ENCODE measurements at places on chromosomes 1 and 21.

DNA sequence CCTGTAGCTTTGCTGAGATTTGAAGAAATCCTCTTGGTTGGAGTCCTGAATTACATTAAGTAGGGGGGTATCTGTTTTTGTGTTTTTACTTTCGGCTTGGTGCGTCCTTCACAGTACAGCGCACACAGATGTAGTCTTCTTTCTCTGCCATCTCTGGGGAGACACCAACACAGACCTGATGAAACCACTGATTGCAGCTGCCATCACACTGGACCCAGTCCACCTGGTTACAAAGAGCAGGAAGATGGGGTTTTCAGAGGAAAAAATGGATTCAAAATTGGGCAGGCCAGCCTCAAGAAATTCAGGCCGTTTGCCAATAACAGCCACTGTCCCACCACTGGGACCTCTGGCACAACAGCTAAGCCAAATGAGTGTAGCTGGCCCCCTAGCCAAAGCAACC is 18.7 kb upstream of the SYT2 start:
- no peak for DNase-seq

GRCh38 chr1:9558271-9558945 is 19.1 kb downstream of the SLC25A33 start:
- DNase-seq: no peak

GRCh38 chr1:110477967-110478640 is 27.2 kb downstream of the PROK1 start:
- DNase-seq: no peak

- DNase-seq: no peak
These were observed 211.7 kb upstream of the TMEM51 start for GRCh38 chr1:14941864-14942263.

GRCh38 chr1:240766831-240767230 is 154.9 kb upstream of the GREM2 start:
- DNase-seq: peak; percentile 20

DNA sequence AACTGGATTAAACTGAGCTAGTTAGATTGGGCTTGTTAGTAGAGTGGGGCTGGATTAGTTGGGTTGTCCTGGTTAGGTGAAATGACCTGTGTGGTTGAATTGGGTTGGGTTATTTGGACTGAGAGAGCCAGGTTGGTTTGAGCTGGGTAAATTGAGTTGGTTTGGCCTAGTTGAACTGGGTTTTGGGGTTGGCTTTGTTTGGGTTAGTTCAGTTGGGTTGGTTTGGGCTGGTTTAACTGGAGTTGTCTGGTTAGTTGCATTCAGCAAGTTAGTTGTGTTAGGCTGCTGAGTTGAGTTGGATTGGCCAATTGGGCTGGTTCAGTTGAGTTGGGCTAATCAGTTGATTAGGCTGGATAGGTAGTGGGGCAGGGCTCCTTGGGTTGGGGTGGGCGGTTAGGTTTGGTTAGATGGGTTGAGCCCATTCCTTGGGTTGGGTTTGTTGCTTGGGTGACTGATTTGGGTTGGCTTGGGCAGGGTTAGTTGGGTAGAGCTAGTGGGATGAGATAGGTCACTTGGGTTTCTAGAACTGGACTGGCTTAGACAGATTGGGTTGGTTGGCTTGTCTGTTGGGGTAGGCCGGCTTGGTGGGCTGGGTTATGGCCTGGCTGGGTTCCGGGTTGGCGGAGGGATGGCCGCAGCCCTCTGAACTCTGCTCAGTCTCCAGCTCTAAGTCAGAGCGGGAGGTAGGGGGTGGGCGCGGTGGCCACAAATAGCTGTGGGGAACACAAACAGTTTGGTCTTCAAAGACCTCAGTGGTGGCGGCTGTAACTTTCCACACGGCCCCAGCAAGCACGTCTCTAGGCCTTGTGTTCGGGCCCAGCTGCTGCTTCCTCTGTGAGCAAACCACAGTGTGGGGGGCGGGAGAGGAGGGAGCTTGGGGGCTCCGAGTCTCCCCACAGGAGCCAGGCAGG is 67.2 kb upstream of the RUNX3 start:
- no peak for DNase-seq

GRCh38 chr1:28110555-28110954 is 22.1 kb upstream of the EYA3 start:
- DNase-seq: no peak

DNA sequence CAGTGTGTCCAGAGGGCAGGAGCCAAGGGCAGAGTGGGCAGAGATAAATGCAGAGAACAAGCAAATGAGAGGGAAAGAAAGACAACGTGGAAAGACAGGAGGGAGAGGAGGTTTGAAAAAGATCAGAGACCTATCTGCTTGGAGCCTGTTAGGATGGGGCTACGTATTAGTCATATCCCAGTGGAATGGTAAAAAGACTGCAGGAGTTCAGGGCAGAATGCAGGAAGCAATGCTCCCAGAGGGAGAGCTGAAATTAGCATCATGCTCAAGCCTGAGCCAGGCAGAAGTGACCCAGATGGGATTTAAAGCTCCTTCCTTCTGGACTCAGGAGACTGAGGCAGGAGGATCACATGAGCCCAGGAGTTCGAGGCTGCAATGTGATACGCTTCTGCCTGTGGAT is 261.3 kb upstream of the CHRM3 start:
- no peak for DNase-seq

DNA sequence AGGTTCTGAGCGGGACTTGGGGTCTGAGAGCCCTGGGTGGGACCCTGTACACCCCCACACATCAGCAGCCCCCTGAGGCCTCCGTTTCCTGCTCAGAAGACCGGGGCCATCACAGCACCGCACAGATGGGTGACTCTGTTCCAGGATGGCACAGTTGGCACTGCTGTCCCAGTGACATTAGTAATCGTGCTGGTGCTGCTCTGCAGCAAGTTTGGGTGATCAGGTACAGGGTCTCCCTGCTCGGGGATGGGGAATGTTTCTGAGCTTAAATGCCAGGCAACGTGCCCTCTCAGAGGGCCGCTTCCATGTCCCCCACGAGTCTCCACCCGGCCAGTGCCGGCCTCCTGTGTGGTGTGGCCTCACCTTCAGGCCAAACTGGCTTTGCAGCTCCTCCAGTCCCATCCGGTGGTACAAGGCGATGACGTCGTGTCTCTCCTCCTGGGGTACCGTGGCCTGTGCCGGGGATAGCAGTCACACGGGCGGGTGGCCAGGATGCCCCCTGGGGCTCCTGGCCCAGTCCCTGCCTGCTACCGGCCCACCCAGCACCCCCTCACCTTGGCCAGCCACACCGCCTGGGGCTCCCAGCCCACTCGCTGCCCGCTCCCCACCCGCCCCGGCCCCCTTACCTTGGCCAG is 17.1 kb downstream of the PRXL2B start:
- DNase-seq: no peak

- DNase-seq: no peak
These were observed 434.0 kb downstream of the PLA2G4A start for GRCh38 chr1:187262731-187263130.

DNA sequence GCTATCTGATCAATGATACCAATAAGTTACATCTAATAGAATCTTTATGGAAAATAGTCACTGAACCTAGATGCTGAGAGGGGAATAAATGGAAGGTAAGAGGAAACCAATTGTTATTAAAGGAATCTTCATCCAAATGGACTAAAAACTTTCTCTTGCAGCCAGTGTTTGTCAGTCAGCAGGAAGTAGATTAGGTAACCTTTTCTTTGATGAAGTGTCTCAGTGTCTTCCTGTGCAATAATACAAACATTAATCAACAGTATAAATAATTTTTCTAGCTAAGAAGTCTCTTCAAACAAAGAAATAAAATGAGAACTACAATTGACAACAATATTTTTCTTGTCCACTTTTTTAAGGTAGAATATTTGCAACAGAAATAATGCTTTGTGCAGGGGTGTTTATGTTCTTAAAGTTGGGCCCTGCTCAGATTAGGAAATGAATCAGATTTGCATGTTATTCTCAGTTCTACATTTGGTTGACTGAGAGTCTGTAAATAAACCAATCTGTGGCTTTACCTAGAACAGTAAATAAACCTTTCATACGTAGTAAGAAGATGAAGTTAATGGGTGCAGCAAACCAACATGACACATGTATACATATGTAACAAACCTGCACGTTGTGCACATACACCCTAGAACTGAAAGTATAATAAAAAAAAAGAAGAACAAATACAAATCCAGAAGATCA is 391.4 kb downstream of the MRPL39 start:
- no peak for DNase-seq

- DNase-seq: no peak
These were observed 13.6 kb downstream of the FHAD1 start for GRCh38 chr1:15260418-15261154.

DNA sequence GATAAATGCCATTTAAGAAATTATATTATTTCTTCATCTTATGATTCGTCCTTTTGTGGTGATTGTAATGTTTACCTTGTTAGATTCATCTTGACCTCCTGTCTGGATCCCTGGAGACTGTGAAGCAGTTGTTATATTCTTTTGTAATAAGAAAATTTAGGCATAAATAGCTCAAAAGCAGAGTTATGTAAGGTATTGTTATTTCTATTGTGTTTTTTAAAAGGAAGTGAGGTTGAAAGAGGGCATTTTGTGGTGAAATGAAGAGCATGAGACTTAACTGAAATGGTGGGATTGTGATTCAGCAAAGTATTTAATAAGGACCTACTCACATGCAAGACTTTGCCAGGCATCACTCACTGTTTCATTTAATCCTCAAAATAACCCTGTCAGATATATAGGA is 104.0 kb downstream of the PDE4B start:
- no peak for DNase-seq

- no peak for DNase-seq
These were observed 26.5 kb downstream of the IGFN1 start for GRCh38 chr1:201217146-201217545.

GRCh38 chr1:3360646-3361257 is 93.7 kb upstream of the ARHGEF16 start:
- no peak for DNase-seq

GRCh38 chr21:42036313-42036712 is 26.2 kb upstream of the ZBTB21 start:
- DNase-seq: no peak

- DNase-seq: no peak
These were observed 243.2 kb upstream of the NR5A2 start for GRCh38 chr1:199784138-199784895.

DNA sequence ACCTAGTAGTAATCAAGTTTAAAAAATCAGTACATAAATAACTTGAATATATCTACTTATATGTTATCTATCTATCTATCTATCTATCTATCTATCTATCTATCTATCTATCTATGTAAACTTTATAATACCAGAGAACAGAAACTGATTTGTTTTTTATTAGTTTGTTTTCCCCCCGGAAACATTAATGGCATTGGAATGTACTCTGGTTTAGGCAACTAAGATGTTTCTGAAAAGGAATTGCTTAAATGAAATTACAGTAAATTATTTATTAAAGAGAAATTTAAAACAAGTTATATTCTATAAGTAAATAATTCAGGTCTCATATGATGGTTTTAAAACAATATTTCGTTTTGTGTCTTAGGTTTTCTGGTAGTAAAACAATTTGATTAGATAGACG is 681.0 kb upstream of the ADAMTS5 start:
- DNase-seq: no peak

DNA sequence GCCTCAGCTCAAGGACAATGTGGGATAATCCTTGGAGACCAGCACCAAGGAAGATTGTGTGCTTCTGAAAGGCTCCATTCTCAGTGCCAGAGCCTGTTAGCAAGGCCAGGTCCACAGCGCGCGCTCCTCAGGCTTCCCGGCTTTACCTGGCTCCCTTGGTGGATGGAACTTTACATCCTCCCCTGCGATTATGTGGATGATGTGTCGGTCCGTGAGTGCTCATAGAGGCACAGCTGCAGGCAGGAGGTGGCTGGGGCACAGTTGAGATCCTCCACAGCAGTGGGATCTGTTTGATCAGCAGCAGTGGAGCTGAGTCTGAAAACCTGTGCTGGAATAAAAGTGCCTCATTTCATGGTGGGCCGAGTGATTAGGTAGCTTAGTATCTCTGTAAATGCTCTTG is 62.7 kb downstream of the PRDM2 start:
- DNase-seq: no peak

DNA sequence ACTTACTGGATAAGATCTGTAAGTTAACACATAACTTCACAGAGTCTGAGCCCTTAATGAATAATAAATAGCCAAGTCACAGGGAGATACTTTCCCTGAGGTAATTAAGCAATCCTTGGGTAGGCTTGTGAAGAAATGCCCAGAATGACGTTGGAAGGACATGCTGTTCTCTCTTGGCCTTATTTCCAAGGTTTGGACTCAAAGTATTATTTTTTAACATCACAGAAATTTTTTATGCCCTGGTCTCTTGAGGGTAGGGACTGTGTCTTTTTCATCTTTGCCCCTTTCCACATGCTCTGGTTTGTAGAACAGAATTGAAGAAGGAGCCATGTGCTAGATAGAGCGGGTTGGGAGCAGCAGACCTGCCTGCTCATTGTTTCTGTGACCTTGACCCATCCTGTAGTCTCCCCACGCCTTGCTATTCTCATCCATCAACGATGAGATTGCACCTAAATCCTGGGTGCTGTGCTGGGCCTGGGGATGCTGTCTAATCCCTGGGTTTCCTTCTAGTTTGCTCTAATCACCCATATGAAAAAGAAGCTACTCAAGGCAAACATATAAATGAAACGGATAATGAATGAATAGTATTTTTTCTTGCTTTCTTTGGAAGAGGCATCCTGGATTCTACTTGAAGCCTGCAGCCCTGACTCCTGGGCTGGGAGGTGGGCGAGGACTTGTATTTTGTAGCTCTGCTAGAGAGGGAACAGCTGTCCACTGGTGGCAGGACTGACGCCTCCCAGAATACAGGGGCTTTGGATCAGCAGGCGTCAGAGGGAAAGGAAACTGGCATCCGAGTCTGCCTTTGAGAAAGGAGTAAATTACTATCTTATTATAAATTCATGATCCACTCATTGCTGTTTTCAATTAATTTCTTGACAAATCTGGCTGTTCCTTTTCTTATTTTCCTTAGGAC is 17.5 kb upstream of the LAMTOR5 start:
- DNase-seq: no peak
